Osteocyte (in vitro differentiated cells): ENCODE measurements at places on chromosomes 5 and 9.

DNA sequence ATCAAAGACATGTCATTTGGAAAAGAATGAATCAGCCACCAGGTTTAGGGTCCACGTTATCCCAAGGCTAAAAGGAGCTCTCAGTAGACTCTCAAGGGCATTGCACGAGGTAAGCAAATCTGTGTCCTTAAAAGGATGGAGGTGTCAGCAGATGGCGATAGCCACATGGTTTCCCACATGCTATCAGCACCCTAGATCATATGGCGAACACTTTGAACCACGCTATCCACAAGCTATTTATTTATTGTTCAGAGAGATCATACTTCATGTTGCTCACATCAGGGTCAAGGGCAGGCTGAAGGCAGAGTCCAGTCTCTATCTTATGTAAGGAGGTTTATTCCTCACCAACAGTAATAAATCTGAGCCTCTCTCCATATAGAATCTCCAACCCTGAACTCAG lies 43.7 kb downstream of the CDH6 start:
- no peak for DNase-seq

DNA sequence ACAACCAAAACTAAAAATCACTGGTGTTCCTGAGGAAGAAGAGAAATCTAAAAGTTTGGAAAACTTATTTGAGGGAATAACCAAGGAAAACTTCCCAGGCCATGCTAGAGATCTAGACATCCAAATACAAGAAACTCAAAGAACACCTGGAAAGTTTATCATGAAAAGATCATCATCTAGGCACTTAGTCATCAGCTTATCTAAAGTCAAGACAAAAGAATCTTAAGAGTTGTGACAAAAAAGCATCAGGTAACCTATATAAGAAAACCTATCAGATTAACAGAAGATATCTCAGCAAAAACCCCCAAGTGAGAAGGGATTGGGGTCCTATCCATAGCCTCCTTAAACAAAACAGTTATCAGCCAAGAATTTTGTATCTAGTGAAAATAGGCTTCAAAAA lies 17.1 kb upstream of the SPEF2 start:
- no peak for DNase-seq

GRCh38 chr5:112161392-112161748 lies 257.7 kb downstream of the EPB41L4A start:
- DNase-seq = no peak

- no peak for DNase-seq
Observed at GRCh38 chr5:94544031-94544650, 74.3 kb downstream of the KIAA0825 start.

DNA sequence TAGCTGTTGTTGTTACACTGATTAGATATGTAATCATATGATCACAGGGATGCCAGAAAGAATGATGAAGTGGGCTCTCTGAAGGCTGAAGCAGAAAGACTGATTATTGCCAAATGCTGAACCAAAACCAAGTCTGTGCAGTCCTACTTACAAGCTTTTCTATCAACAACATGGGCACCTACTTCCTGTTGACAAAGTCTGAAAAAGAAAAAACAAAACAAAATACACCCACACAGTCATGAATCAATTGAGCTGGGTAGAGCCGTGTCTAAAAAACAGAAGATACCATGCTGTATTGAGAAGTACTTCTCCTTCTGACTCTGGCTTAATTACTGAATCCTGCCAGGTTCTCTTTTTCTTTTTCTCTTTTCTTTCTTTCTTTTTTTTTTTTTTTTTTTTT lies 363.4 kb downstream of the RAB3C start:
- no peak for DNase-seq

DNA sequence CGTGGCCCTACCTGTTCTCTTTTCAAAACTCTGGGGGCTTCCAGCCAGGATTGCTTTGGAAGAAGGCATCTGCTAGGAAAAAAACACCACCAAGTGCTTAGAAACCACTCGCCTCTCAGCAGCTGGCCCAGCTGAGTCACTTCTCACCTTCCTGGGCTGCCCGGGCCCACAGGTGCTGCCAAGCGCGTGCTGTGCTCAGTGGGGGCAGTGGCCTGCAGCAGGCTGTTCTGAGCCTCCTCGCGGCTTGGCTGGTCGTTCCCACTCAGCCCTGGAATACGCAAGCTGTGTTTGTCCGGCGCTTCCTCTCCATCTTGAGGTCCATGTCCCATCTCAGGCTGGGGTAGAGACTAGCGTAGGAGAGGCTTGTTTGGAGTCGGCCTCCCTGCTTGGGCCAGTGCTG lies 102.5 kb upstream of the FCN2 start:
- DNase-seq = no peak

GRCh38 chr5:153661897-153662296 lies 171.4 kb downstream of the GRIA1 start:
- no peak for DNase-seq

GRCh38 chr5:57316798-57317327 lies 143.0 kb downstream of the GPBP1 start:
- no peak for DNase-seq

GRCh38 chr9:109418827-109419226 lies 79.3 kb downstream of the PTPN3 start:
- DNase-seq = no peak
